ENCODE measurements at places on chromosomes 4 and X.

DNA sequence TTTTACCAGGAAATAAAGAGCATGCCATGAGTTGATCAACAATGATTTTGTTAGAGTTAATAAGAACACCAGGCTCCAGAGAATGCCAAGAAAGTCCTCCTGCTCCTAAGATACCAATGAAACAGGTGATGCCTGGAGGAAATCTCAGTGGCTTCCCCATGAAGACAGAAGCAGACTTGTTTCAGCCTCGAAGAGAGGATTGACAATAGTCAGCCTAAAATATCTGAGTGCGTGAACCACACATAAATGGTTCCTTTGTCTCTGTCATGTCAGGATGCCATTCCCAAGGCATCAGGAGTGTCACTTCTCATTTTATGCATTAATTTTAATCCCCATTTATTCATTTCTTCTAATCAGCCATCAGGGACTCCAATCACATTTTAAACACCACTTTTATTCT is 69.6 kb downstream of the PHOX2B start:
- no peak for DNase-seq

- DNase-seq = no peak
Observed at GRCh38 chr4:47143261-47143660, 111.9 kb downstream of the GABRB1 start.

DNA sequence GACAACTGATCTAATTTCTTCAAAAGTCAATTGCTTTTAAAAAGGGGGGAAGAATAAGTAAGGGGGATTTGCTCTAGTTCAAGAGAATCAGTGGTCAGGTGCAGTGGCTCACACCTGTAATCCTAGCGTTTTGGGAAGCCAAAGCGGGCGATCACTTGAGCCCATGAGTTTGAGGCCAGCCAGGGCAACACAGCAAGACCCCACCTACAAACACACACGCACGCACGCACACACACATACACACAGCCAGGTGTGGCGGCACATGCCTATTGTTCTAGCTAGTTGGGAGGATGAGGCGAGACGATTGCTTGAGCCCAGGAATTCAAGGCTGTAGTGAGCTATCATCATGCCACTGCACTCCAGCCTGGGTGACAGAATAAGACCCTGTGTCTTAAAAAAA is 9.6 kb downstream of the GRSF1 start:
- DNase-seq = no peak

- DNase-seq = no peak
Observed at GRCh38 chr4:75087865-75088264, 154.9 kb downstream of the PARM1 start.

GRCh38 chrX:115940888-115941332 is 229.6 kb upstream of the AGTR2 start:
- DNase-seq = peak; percentile 3

GRCh38 chr4:8099981-8100464 is 58.6 kb downstream of the ABLIM2 start:
- DNase-seq = no peak

- no peak for DNase-seq
Observed at GRCh38 chr4:154183264-154183663, 308.3 kb downstream of the DCHS2 start.

- no peak for DNase-seq
Observed at GRCh38 chr4:3762753-3763549, 3.2 kb upstream of the ADRA2C start.

- peak; percentile 46 for DNase-seq
Observed at GRCh38 chr4:159487284-159487747, 384.4 kb downstream of the RAPGEF2 start.

All from urinary bladder (tissue), 4 donors.